Esophagus squamous epithelium (tissue), 5 donors: ENCODE measurements at places on chromosomes 4 and X.

- DNase-seq: no peak
Observed at GRCh38 chr4:138494116-138494515, 252.0 kb upstream of the SLC7A11 start.

DNA sequence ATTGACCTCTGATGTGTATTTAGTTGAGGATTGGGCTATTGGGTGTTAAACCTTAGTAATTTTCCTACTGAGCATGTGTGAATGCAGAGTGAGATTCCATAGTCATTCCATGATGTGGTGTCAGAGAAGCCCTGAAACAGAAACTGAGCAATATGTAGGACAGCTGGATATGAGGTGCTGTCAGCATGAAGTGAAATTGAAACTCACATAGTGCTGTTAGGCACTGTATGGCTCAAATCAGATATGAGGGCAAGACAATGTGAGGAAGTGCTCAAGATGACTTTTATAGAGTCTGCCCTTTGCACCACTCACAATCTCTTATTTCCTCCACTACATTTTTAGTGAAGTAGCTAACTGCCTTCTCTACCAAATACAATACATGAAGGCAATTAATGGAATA, 188.3 kb downstream of the SH3BGRL start:
- no peak for DNase-seq

GRCh38 chrX:9196961-9197640, 163.2 kb upstream of the FAM9B start:
- no peak for DNase-seq

DNA sequence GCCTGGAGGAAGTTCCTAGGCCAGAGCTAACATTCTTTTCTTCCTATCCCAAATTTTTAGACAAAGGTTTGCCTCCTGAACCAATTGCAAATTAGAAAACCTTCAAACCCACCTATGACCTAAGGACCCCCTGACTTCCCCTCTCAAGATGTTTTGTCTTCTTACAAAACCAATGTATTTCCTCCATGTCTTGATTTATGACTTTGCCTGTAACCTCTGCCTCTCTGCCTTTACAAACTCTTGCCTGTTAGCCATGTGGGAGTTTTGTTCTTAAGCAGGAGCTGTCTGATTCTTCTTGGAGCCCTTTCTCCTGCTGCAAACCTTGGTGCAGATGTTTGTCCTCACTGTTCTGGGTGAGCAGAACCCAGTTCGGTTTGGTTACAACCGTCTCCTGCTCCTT, 222.3 kb upstream of the BOD1L1 start:
- DNase-seq: no peak

GRCh38 chr4:121794505-121795188, 6.5 kb upstream of the EXOSC9 start:
- no peak for DNase-seq

- DNase-seq: no peak
Observed at GRCh38 chrX:129876771-129877305, 29.1 kb upstream of the UTP14A start.

DNA sequence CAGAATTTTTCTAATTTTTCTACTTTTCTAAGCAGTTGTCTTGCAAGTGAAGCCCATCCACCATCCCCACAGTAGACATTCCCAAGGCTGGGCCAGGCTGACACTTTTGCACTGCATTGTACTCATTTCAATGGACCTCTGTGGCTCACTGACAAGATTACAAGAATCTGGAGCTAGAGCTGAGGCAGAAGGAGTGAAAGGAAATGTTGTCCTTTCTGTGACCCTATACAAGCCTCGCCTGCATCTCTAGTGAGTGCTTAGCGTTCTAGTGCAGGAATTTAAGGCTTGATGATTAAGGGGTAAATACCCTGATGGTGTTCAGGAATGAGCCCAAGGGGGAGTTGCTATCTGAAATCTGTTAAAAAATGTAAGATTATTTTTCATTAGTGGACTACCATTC, 6.3 kb downstream of the MAGED1 start:
- no peak for DNase-seq

GRCh38 chr4:183202523-183202922, 103.5 kb downstream of the WWC2 start:
- no peak for DNase-seq

DNA sequence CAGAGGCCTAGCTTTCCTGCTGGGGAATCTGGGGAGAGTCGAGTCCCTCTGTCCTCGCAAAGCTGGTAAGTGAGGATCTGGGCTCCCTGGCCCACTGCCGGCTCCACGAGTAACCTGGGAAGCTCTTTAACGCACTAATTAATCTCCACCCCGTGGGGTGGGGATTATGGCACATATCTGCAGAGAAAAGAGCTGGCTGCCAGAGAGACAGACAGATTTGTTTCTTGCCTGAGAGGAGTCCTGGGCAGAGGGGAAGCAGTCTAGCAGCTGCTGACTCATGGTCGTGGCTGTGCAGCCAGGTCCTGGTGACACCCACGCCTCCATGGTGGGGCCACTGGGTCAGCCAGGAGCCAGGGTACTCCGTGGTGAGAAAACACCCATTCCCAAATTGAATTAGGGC, 14.0 kb downstream of the SORCS2 start:
- no peak for DNase-seq

- DNase-seq: no peak
Observed at GRCh38 chr4:18103876-18104605, 82.5 kb upstream of the LCORL start.

GRCh38 chr4:70768301-70768948, 46.7 kb downstream of the RUFY3 start:
- DNase-seq: no peak

- no peak for DNase-seq
Observed at GRCh38 chrX:128818690-128819089, 704.6 kb downstream of the SMARCA1 start.

DNA sequence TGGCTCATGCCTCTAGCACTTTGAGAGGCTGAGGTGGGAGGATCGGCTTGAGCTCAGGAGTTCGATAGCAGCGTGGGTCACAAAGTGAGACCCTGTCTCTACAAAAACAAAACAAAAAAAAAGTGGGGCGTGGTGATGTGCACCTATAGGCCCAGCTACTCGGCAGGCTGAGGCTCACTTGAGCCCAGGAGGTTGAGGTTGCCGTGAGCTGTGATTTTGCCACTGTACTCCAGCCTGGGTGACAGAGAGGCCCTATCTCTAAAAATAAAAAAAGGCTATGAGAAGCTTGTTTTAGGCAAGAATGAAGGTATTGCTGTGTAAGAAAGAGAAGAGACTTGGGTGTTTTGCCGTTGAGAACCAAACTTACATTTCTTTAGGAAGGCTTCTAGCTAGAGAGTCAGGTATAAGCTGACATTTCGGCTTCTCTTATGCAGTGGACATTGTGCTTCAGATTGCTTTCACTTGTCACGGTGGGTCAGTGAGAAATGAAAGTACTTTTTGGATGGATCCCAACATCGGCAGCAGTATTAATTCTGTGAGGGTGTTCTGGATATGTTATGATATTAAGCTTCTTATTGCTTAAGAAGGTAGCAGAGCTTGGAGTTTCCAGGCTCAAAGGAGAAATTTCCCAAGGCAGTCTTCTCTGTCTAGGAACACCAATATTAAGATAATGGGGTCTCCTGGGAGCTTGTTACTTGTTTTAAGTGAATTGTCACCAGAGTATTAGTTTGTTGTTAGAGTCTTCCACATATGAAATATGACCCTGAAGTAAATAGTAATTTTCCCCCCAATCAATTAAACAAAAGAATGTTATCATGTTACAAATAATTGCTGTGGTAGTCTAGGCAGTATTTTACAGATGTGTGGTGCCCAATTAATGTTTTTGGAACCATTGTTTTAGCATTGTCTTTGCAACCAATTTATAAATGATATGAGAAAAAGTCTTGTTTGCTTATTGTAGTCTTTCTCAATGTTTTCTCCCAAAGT, 17.6 kb downstream of the TMEM131L start:
- no peak for DNase-seq

GRCh38 chrX:79259073-79259689, 108.0 kb downstream of the ITM2A start:
- no peak for DNase-seq

DNA sequence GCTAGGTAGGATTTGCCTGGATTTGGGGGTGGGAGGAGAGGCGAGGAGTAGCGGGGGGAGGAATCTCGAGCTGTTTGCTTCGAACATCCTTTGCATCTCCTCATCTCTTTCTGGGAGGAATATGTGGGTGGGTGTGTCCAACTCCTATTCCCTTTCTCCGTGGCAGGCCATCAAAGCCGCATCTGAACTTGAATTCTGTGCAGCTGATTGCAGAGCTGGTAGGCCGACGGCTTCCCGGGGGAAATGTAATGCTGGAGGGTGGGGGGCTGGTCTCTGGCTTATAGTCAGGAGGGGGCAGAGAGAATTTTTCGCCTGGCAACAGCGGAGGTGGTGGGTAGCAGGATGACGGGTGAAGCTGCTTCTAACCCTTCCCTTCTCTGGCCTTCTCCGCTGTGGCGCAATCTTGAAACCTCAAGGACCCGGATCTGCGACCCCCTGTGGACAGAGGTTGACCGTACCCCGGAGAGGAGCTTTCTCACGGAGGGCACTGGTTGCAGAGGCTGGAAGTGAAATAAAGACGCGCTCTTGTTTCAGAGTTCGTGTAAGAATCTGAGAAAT, 628 bp downstream of the ZCCHC12 start:
- DNase-seq: no peak

DNA sequence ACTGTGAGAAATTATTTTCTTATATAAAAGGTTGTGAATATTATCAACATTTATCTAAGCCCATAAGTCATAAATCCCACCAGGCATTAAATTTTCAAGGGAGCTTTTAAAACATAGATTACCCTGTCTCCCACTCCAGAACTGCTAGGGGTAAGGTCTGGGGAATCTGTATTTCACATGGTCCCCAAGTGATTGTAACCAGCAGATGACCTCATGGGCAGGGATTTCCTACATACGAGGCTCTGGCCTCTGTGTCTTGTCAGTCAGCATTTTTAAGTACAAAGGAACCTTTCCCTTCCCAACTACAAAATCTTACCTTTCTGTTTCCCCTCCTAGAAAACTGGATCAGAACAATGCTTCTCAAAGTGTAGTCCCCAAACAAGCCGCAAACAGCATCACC, 188.6 kb downstream of the TSPAN5 start:
- DNase-seq: no peak

DNA sequence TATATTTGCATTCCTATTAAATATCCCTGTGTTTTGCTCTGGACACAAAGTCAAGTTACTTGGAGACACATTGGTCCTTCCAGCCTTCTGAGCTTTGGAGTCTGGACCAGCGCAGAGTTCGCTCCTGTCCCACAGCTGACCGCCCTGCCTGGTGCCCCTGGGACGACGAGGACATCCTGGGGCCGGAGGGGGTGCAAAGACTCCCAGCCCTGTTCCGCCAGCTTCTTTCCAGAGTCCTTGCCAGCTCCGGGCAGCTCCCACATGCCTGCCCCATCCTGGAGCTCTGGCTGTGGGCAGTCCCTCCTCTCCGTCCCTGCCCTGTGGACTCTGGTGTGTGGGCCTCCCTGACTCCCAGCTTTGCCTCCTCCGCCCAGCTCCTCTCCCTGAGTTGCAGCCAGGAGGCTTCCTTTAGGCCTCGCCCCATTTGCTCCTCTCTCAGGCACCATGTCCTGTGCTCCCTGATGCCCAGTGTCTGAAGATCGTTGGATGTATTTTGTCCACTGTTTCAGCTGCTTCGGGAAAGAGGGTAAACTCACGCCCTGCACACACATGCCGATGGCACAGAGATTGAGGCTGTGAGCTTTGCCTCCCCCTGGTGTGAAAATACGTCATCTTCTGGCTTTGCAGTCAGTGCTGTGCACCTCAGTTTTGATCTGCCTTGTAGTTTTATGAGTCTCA, 4.9 kb upstream of the PCGF3 start:
- DNase-seq: no peak

DNA sequence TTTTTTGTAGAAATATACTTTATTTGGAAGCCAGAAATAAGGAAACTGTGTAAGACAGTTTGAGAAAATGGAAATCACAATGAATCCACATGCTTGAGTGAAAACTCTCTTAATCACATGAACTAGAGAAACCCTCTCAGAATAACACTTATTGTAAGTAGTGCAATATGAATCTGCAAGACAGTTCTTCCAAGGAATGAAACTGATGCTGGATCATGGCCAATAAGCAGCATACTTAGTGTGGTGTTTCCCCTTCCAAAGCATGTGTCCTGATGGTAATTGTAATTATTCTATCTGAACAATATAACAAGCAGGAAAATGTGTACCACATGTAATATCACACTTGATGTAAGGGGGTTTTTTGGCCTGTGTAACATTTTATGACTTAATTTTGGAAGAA, 1870.5 kb upstream of the TENM3 start:
- DNase-seq: no peak

DNA sequence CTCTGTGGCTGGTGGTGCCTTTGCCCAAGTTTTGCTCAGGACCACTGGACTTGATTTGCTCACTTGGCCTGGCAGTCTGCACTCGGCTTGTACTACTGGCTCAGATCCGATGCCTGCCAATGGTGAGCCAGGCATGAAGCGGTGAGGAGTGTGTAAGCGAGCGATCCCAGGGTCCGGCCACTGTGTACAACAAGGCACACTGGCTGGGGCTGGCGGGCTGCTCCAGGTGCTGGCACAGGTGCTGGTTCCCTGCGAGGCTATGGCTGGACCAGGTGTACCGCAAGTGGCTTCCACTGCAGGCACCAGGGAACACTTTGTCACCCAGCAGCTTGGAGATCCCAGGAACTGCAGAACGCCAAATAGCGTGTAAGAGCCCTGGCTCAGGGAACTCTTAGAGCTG, 329.7 kb downstream of the CCSER1 start:
- no peak for DNase-seq

DNA sequence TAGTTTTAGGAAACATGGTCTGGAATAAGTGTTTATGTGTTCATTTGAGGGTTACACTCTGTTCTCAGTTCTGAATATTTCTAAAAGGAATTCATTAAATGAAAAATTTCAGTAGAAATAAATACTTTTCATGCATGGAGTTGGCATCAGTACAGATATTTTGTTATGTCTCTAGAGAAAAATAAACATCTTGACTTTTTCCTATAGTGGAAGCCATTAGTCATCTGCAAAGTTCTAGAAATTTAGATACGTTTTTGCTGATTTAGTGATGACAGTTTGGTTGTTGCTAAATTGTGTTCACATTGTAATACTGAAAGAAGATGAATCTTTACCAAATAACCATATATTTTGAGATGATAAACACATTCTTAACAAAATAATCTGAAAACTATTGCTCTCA, 268.2 kb upstream of the TEX13A start:
- DNase-seq: no peak

DNA sequence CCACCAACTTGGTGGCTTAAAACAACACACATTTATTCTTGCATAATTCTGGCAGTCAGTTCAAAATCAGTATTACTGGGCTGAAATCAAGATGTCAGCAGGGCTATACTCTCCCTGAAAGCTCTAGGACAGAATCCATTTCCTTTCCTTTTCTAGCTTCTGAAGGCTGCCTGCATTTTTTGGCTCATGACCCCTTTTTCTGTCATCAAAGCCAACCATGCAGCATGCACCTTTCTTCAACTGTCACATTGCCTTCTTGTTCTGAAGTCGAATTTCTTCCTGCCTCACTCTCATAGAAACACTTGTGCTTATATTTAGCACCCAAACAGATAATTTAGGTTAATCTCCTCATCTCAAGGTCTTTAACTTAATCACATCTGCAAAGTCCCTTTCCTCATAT, 79.8 kb upstream of the PPP1R2C start:
- DNase-seq: no peak

DNA sequence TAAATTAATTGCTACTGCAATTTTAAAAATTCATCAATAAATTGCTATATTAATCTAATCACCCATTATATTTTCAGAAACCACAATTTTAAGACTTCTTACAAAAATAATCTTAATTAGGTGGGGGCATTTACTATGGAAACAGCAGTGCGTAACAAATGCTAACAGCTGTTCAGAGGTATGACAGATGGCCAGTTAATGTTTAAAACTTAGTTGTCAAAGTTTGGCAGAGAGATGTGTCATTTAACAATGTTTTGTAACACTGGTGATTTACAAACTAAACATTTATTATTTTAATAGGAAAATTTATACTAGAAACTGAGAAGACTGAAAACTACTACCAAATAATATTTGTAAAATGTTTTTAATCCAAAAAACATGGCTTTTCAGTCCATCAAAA, 85.2 kb upstream of the GPR34 start:
- DNase-seq: no peak
